ENCODE measurements at places on chromosomes 13 and 19. TPM values are rescaled to one million over a fixed set of nuclear protein-coding genes. Genes with fewer than 3 reads are reported as not detected.

MZF1 gene
- 11.3 TPM for total RNA-seq

LAIR2 gene
- not detected for total RNA-seq

JAK3 gene
- total RNA-seq: 1.5 TPM

FXYD3 gene
- total RNA-seq: 3.1 TPM

Data from left ventricle myocardium superior (tissue), 1 donor.